ENCODE measurements at places on chromosomes 12 and 14.

DNA sequence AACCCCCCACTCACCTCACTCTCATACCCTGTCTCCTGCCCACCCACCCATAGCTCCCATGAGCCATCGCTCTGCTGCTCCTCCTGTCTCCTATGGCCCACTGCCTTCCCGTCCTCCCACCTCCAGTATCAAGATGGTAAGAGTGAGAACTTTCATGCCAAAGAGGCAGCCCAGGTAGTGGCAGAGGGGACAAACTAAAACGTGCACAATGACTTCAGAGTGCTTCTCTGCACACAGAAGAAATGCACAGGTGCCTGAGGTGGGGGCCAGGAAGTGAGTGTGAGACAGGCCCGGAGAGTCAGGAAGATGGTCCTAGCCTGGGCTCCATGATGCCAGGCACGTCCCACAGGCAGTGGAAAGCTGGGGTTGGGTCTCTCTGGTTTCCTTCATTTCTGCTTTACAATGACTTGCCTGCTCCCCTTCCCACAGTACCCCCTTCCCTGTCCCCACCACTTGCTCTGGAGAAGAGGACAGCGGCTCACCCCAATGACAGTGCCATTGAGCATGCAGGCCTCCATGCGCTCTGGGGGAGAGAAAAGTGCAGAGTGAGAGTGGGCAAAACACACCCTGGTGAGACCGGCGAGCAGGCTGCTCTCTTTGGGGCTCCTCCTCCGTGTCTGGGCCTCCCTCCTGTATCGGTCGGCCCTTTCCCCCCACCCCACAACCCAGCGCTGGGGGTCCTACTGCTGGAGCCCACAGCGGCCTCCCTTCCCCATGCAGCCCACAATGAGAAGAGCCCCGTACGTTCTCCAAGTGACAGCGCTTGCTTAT, 22.8 kb upstream of the ANO2 start:
- no peak for DNase-seq

GRCh38 chr12:89210277-89210676, 142.0 kb downstream of the DUSP6 start:
- DNase-seq, result no peak

GRCh38 chr12:77947330-77947729, 116.6 kb downstream of the NAV3 start:
- DNase-seq, result no peak

- no peak for DNase-seq
Observed at GRCh38 chr14:104827177-104828055, 26.5 kb downstream of the ZBTB42 start.

DNA sequence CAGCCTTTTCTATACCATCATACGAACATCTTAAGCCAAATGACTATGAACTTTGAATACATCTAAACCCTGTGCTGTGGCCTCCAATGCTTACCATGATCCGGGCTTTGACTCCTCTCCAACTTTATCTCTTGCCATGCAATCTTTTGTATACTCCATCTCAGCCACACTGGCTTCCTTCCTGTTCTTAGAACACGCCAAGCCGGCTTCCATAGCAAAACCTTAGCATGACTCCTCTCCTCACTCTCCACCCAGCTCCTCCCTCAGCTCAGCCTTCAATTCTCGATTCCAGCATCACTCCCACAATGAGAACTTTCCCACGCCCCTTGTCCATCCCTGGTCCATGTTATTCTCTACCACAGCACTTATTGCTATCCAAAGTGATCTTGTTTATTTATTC, 228.3 kb downstream of the NTF3 start:
- no peak for DNase-seq

DNA sequence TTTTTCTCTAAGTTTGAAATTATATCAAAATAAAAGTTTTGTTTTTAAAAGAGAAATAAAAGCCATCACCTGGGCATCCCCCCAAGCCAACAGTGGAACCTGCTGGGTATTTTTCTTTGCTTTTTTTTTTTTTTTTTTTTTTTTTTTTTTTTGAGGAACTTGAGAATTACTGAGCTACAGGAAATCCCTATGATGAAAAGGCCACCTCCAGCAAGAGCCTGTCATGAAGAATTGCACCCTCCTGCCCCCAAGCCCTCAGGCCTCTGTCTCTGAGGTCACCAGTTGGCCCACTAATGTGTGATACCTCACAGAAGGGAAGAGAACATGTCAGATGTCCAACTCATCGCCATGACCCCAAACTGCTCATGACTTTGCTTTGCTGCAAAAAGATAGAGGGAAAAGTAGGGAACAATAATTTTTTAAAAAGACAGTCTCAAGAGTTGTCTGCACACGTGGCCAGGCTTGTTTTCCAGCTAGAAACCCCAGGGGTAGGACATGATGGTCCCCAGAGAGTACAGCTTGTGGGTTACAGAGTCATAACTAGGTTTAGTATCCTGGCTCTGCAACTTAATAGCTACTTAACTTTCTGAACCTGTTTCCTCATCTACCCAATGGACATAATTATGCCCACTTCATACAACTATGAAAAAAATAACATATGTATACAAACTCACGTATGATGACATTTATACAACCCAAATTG, 124.3 kb upstream of the EGLN3 start:
- DNase-seq, result no peak

GRCh38 chr14:106551265-106551664, 1024.9 kb downstream of the TMEM121 start:
- no peak for DNase-seq
